Lung microvascular endothelial cell (primary cell): ENCODE measurements at places on chromosomes 11 and 22.

DNA sequence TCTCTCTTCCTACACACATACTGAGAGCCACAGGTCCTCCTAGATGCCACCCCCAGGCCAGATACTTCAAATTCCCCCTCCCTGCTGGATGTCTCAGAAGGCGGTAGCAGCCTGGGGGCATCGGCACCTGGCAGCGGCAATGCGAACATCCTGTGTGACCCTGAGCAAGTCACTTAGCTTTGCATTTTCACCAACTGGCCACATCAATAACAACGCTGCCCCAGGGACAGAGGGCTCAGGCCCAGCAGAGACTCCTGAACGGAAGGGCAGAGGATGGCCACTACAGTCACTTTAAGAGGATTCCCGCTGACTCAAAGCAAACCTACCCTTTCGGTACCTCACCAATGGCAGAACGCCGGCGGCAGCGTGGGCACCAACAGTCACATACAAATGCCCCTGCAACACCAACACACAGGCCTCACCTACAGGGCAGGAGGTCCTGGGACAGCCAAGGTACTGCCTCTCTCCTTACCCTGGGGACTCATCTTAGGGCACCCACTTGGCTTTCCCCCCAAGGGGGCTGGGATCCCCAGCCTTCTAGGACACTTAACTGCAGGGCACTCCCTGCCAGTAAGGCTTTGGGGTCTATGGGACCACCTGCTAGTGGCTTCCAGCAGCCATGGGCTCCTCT lies 1.6 kb downstream of the LMO1 start:
- no peak for DNase-seq

GRCh38 chr11:112735470-112735869 lies 225.8 kb upstream of the NCAM1 start:
- no peak for DNase-seq

DNA sequence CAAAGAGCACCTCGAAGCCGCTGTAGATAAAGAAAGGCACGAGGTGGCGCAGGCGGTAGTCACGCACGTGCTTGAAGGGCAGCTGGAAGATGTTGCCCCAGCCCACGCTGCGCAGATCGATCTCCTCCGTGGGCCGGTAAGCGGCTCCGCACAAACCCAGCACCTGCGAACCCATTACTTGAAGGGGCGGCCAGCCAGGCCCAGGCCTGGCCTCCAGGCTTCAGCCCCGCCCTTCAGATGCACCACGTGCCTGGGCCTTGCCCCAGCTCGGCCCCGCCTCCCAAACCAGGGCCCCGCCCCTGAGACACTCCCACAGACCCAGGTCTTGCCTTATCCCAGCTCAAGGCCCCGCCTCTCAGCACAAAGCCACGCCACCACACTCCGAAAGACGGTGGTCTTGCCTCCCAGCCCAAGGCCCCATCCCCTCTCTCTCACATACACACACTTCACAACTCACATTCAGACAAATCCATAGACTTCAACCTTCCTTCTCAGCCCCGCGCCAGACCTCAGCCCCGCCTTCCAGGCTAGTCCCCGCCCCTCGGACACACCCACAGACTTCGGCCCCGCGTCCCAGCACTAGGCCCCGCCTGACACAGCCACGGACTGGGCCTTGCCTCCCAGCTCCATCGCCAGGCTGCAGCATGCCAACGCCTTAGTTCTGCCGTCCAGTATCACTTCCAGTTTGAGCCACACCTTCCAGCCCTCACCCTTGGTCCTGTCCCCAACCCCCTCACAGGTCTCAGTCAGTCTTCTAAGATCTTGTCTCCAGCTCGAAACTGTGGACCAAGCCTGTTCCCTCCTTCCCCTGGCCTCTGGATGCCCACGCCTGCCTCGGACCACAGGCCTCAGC lies 7.0 kb downstream of the UNC93B1 start:
- DNase-seq, result peak; percentile 57

DNA sequence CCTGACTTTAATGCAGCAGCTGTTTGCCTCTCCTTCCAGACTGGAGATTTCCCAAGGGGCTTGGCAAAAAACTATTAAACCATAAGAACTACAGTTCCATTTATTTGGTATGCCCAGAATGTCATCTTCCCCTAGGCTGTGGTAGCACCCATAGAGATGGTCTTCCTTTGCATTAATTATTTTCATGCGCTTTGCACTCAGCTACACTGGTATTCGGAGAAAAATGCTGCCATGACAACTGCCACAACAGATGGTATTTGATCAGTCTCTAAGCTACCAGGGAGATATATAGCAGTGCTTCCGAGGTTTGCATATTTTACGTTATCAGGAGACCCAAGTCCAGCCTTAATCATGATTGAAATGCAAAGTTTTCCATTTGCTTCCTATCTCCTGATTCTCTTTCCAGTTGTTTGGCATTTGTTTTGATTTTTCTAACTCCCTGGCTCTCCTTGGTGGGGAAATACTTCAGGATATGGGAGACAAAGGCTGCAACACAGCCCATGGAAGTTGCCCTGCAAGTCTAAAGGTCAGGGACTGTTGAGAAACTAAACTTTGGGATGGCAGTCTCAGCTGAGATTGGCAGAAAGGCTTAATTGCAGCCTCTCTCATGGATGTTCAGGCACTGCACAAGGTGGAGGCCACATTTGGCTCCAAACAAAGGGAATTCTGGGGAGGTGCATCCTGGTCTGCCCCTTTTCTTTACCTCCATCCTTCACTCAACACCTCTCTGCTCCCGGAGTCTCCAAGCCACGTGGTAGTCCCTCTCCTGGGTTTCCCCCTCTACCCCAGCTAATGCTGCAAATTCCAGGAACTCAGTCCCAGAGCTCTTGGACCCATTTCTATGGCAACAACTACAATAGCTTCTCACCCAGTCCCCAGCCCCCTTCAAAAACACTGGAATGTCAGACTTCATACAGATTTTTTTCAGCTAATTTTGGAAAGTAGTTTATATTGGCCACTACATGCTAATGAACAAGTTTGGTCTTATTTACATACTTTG lies 151.8 kb downstream of the NAV2 start:
- peak; percentile 66 for DNase-seq

- DNase-seq, result no peak
These were observed 98.8 kb downstream of the PRR5L start for GRCh38 chr11:36394926-36395325.

DNA sequence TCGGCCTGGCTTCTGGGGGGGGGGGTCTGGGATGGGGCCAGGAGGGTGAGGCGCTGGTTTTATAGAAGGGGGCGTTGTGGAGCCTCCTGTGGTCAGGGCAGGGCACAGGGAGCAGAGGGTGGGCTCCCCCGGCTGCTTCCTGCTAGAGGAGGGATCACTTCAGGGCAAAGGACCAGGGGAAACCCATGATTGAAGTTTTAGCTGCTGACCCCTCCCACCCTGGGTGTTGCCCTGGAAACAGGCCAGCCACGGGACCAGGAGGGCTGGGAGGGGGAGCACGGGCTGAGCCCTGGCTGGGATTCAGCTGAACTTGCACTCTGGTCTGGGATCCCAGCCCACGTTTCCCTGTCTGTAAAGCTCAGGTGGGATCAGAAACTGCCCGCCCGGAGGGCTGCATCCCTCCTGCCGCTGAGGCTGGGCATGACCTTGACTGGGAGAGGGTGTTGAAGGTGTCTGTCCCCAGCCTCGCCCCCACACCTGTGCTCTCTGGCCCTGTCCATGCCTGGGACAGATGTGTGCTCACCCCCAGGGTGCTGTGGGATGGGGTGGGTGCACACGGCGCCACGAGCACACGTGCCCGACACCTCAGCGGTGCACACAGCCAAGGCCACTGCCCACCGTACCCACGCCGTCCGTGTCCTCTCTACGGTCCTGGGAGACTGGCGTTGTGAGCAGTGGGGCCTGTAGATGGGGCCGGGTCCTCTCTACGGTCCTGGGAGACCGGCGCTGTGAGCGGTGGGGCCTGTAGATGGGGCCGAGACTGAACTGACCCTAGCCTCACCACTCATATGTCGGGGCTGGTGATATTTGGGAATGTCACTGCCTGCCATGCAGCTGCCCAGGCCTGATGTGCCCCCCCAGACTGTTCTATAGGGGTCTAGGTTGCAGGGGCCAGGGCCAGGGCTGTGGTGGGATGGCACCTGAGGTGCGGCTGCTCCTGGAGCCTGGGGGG lies 2.3 kb downstream of the TSPAN4 start:
- DNase-seq, result peak; percentile 99

DNA sequence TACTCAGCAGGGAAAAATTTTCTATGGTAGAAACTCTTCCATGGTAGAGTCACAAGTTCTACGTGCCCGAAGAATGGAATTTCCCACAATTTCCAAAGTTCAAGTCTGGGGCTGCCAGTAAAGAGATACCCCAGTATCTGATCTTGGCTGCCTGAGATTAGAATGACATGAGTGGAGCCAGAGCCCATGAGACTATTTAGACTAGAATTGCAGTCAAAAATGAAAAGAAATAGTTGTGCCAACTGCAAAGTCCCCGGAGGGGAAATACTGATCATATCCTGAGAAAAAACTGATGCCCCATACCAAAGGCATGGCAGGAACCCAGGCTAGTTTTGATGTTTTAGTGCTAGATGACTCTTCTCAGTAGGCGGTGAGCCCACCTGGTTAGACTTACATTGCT lies 11.2 kb downstream of the MAJIN start:
- DNase-seq, result no peak

DNA sequence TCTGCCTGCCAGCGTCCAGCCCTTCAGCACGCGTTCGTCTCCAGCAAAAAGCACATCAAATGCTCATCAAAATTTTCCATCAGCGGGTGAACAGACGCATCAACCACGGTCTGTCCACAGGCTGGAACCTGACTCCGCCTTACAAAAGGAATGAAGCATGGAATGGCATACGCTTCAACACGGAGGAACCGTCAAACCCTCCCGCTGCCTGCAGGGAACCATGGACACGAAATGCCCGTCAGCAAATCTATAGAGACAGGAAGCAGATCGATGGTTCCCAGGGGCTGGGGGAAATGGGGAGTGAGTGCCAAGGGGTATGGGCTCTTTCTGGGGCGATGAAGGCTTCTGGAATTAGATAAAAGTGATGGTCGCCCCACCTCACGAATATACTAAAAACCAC lies 16.2 kb downstream of the TSSC4 start:
- DNase-seq, result no peak

DNA sequence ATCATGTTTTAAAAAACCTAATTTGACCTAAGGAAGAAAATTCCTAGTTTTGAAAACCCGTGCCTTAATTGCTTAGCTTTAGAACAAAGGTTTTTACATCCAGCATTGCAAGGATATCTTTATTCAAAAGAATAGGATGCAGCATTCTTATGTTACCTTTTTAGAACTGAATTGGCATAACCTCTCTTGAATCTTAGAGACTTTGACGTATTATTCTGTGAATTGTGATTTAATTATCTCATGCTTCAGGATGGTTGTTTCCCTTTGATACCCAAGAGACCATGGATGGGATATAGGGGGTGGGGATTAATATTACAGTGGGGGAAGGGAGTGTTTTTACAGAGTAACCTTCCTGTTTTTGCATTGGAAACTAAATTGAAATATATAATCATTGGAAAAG lies 49.4 kb downstream of the ARHGEF12 start:
- no peak for DNase-seq

GRCh38 chr11:124359566-124359965 lies 24.7 kb downstream of the OR8B2 start:
- DNase-seq, result no peak

DNA sequence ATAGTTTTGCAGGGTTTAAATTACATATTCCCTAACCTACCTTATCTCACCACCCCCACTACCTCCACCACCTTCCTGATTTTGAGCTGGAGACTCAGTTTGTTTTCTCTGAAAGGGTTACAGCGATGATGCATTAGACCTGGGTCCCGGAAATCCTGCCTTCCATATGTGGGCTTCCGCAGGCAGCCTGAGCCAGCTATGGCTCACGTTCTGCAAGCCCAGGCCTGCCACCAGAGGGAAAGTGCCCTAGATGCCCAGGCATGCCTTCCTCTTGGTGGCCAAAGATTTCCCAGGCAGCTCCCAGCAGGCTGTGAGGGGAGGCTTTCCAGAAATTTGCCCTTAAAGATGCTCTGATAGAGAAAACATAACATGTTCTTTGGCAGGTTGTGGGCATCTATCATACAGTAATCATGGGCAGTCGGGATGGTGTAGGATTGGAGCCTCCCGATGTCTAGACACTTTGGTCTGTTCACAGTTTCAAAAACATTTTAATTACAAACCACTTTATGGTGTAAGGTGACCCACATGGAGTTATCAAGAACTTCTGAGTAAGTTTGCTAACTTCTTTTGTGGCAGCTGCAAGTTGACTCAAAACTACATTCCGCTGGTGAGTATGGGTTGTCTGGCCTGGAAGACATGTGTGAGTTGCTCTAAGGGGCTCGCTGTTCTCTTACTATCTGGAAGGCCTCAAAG lies 79.3 kb downstream of the MICAL2 start:
- DNase-seq, result peak; percentile 78

DNA sequence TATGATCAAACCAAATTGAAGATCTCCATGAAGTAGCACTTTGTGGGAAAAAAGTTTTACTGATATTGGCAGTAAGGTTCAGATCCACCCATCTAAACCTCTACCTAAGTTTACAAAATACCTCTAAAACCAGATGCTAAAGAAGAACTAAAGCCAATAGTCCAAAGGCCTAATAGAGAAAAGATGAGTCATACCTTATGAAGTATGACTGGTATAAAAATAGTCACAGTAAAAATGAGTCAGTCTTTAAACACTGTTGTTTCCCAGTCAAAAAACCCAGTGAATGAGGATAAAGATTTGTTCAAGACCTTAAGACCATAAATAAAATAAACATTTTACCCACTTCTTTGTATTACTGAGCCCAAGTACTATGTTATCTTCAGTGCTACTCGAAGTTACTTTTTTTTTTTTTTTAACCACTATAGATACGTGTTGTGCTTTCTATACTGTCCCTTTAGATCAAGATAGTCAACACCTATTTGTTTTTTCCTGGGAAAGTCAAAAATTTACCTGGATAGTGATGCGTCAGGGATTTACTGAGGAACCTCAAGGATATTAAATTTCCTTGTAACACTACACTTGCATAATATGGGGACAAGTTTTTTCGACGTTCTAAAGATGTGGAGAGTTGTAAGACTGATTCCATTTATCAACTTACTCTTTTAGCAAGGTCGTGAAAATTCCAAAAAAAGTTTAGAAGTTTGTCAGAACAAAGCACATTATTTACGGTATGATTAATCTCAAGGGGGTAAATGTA lies 87.3 kb downstream of the CCDC73 start:
- peak; percentile 75 for DNase-seq

- no peak for DNase-seq
These were observed 212.4 kb upstream of the SESN3 start for GRCh38 chr11:95443386-95443785.

DNA sequence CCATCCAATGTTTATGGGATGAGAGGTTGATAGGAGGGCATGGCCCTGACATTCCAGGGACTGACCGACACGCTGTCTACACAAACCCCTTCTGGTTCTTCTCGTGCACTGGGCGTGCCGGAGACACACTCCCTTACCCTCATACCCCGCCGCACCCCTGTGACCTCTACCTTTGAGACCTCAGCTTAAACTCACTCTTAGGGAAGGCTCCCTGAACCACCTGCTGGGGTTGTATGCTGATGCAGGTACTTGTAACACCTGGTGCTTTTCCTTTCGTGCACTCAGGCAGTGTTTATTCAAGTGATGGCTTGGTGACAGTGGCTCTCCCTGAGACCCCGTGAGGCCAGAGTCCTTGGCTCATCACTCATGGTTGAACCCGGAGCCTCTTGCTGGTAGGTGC lies 12.0 kb downstream of the PPARA start:
- DNase-seq, result no peak
